Mesothelial cell of epicardium (in vitro differentiated cells): ENCODE measurements at places on chromosomes 16 and 17. TPM values are rescaled to one million over a fixed set of nuclear protein-coding genes. Genes with fewer than 3 reads are reported as not detected.

DNA sequence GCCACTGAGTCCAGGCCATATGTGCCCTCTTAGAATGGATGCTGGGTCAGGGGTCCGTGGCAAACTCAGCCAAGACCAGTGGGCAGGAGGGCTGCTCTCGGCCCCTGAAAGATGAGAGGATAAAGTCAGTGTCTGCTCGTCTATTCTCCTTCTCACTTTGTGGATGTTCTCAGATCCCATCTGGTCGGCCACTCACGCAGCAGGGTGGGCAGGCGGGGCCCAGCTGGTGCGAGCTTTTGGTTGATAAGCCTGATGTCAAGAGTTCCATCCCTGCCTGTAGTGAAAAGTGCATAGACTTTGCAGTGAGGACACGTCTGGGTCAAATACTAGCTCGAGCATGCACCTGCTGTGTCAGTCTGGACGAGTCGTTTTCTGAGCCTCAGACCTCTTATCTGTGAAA, 556.2 kb upstream of the EEF2KMT start:
- DNase-seq: no peak

DNA sequence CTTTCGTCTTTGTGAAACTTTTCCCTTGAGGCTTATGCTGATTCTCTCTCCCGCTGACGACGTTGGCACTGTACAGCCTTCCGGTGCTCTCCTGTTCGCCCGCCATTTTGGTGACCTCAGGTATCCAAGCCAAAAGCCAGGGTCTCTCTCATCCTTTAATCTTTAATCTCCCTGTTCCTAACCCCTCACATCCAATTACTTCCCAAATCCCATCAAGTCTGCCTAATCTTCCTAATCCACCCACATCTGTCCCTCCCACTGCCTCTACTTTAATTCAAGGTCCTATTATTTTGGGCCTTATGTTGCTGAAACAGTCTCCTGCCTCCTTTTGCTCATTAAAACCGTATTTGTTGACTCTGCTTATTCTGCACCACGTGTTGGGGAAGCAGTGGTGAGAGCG, 7.3 kb downstream of the WRAP53 start:
- DNase-seq: no peak

GRCh38 chr17:22669721-22670120, 977.4 kb downstream of the KCNJ18 start:
- DNase-seq: no peak

DNA sequence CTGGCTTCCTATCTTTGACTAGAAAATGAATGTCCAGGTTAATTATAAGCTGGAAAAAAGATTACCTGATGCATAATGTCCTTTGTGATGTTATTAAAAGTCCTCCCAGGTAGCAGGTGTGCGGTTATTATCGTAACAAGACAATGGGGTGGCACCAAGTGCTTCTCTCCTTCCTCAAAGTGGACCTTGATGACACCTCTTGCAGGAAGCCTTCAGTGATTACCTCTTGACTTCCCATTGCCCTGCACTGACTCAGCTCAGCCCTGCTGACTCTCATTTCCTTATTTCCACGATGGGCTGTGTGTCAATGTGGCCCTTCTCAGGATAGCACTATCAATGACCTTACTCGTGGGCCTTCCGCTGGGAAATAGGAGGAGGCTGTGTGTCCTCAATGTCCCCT, 477.4 kb upstream of the CCL2 start:
- DNase-seq: no peak

GRCh38 chr16:27762441-27762840, 212.5 kb downstream of the KATNIP start:
- no peak for DNase-seq

GRCh38 chr17:5513628-5514027, 27.3 kb downstream of the MIS12 start:
- DNase-seq: no peak

DNA sequence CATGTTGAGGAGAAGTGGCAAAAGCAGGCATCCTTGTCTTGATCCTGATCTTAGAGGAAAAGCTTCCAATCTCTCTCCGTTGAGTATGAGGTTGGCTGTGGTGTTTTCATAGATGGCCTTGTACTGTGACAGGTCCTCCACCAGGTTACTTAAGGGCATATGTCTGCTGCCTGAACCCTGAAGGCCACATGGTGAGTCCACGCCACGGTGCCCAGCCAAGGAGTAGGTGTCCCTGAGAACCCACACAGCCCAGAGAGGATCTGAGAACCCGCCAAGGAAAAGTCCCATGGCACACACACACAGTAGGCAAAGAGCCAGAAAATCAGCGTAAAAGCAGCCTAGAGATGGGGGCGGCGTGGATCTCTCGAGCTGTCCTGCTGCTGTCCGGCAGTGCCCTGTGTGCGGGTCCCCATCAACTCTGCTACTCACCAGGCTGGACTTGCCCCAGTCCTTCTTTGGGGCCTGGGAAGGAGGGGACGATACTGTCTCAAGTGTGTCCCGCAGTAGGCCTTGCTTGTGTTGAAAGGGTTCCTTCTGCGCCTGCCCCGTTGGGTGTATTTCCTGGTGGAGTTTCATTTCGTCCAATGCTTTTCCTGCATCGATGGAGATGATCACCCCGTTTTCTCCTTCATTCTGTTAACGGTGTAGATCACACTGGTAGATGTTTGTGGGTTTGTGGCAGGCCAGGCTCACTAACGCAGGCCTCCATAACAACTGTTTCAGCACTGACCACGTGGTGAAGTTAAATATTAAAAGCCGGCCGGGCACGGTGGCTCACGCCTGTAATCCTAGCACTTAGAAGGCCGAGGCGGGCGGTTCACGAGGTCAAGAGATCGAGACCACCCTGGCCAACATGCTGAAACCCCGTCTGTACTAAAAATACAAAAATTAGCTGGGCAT, 90.8 kb upstream of the DNAH17 start:
- DNase-seq: no peak

- no peak for DNase-seq
Measured at GRCh38 chr17:6358131-6358530, 76.8 kb downstream of the AIPL1 start.

DNA sequence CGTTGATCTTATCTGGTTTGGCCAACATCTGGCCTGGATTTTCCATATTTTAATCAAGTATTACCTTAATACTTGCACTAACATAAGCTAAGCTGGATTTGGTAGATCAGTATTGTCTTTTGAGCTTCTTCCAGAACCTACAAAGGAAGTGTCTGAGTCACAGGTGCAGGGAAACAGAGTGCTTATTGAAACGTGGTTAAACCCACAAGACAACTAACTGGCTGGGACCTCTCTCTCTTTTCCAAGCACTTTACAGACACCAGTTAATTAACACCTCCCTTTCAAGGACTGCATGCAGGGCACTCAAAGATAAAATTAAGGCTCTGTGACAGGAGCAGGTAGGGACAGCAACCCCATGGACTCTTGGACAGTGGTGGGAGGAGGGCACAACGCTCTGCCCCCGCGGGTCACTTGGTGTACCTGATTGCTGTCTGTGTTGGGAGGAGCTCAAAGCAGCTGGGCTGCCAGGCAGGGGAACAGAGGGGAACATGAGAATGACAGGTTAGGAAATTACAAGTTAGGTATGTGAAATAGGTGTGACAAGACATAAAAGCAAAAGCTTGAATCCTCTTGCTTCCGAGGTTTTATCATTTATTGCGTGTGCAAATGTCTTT, 133.7 kb upstream of the MON1B start:
- DNase-seq: no peak

DNA sequence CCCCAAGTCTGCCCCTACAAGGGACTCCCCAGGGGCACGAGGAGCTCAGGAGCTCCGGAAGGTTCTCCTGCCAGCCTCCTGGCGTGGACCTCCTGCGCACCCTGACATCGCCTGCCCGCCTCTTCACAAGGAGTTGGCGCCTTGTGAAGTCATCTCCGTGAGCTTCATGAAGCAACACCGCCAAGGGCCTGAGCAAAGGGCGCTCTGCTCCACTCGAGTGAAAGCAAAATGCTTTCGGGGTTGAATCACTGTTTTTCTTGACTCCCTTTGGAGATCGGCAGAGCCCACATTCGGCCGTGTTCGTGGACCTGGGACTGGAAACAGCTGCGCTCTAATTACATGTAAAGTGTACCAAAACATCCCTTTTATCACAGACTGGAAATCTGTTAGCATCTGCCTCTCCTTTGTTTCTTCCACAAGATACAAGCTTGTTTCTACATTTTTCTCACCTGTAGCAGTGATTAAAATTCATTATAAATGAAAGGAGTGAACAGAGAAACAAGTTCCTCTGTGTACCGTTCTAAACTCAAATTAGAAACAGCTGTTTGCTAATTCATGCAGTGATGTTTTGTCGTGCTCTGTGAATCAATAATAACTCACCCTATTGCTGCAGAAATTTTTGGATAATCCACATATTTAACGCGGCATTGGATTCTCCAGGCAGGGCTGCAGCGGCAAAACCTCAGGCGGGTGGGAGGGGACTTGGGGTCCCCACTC, 203.3 kb downstream of the ZNF423 start:
- no peak for DNase-seq

DNA sequence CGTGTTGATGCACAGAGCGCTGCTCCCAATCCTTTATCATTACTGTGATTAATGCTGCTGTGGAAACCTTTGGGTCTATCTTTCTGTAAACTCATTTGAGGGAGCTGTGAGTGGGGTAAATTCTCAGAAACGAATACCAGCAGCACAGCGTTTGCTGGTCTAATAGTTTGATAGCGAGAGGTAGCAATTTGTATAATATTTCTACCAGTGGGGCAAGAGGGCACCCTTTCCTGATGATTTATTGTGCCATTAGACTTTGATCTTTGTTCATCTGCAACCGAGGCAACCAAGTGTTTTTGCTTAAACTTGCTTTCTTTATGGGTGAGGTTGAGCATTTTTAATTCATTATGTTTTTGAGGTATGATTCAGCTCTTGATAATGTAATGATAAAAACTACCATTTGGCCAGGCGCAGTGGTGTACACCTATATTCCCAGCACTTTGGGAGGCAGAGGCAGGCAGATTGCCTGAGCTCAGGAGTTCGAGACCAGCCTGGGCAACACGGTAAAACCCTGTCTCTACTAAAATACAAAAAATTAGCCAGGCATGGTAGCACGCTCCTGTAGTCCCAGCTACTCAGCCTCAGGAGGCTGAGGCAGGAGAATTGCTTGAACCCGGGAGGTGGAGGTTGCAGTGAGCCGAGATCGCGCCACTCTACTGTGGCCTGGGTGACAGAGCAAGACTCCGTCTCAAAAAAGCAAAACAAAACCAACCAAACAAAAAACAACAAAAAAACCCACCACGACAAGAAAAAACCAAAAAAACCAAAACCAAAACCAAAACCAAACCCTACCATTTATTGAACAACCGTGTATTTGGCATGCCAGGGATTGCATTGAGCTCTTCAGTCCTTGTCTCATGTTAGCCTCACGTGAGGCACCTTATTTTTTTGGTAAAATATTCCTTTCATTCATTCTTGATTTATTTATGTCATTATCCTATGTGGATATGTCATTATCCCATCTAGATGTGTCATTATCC, 81.5 kb downstream of the PLCG2 start:
- no peak for DNase-seq

DNA sequence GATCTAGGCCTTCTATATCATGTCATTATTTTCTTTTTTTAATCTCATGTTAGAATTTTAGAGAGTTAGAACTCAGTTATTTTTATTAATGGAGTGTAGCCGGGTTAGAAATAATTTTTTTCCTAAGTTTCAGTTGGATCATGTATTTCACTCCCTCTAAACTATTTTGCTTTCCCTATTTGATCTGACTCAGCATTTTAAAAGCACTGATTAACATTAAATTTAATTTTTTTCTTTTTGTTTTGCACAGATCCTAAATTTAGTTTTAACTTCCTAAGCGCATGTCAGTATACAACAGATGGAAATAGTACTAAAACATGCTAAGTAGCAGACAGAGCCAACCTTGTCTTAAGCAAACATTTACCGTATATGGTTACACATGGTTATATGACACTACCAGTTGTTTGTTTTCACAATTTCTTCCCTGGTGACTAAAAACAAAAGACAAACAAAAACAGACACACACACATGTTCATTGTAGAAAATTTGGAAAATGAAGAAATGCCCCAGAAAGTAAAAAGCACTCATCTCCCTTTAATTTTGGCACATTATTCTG, 33.6 kb upstream of the RAB11FIP4 start:
- DNase-seq: no peak

The CBFA2T3 gene
- 10.1 to 11.5 TPM (median 10.1 TPM) in 3 replicates for total RNA-seq

The EVPL gene
- 0.16 to 0.47 TPM (median 0.25 TPM) in 3 replicates for total RNA-seq

GRCh38 chr17:41538565-41538991, 10.5 kb upstream of the KRT19 start:
- DNase-seq: no peak

- DNase-seq: no peak
Measured at GRCh38 chr16:49936791-49937190, 80.9 kb upstream of the ZNF423 start.

DNA sequence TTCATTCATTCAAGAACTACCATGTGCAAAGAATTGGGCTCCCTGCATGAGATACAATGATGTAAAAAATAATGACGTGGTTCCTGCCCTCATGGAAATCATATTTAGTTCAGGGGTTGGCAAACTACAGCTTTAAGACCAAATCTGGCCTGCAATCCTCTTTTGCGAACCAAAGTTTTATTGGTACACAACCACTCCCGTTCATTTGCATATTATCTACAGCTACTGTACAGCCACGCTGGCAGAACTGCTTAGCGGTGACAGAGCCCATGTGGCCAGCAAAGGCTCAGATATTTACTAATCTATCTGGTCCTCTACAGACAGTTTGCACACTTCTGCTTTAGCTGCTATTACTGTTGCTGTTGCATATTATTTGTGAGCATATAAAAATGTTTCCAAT, 167.7 kb downstream of the XYLT1 start:
- DNase-seq: no peak

GRCh38 chr16:77894162-77894561, 105.8 kb downstream of the VAT1L start:
- no peak for DNase-seq

The KRTAP1-5 gene
- not detected in 3 replicates for total RNA-seq

DNA sequence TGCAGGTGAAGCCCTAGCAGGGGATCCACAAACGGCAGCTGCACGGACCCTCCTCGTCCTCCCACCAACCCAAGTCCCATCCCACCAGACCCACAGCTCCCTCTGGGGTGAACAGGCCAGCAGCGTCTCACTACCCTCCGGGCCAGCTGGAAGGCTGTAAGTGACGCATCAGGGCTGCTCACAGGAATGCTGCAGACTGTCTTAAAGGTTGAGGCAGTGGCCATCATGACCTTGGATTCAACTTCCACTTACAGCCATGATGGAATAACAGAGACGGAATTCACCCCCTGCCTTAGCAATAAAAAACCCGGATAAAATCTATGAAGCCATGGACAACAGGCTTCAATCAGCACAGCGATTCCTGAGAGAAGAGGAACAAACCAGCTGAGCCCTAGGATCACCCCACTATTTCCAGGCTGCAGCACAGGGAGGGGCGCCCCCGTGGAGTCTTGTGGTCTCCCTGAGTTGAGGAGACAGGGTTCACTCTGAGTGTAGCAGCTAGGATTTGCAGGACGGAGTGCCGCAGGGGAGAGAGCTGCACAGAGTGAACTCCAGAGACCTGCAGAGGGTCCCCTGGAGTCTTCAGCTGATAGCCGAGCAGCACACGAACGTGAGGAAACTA, 10.5 kb downstream of the FAM83G start:
- DNase-seq: no peak

The LGALS9 gene
- 4.4 to 4.8 TPM (median 4.6 TPM) in 3 replicates for total RNA-seq

DNA sequence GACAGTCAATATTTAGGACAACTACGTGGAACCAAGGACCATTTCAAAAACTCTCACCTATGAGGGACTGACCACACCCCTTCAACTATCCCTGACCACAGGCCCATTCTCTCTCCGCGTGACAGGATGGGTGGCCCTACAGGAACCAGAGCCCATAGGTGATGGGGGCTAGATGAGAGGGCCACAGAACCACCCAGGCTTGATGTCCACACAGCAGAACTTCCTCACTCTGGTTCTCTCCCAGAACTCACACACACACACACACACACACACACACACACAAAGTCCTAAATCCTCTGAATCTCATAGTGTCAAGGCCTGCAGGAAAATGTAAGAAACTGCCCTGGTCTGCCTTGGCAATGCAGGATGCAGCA, 1.5 kb downstream of the ZNF319 start:
- no peak for DNase-seq
